ENCODE measurements at places on chromosomes 6 and 20. TPM values are rescaled to one million over a fixed set of nuclear protein-coding genes. Genes with fewer than 3 reads are reported as not detected.

Gene ECT2L
- total RNA-seq, result 1.5 TPM

- DNase-seq, result no peak
Measured at GRCh38 chr6:30510419-30511168, 21.3 kb downstream of the HLA-E start.

- DNase-seq, result no peak
Measured at GRCh38 chr6:163175301-163175700, 239.2 kb upstream of the QKI start.

Gene VGLL2
- total RNA-seq, result not detected

Gene DEF6
- total RNA-seq, result 4.9 TPM

DNA sequence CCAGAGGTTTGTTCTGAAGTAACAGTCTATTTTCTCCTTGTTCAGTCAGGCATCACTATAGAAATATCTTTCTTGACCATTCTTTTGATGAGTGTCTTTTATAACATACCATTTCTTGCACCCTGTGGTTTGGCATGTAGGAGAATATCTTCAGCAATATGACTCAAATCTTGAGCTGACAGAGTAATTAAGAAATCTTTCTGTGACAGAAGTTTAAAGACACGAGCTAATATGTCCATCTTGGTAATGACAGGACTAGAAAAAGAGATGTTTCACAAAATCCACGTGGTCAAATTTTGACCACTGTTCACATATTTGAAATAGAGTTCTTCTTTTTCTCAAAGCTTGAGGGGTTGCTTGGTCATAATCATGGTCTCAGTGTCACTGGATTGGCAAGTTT, 149.9 kb downstream of the MYB start:
- DNase-seq, result no peak

Gene CRISP2
- not detected for total RNA-seq

Gene AGPAT4
- total RNA-seq, result 17.1 TPM

GRCh38 chr6:37024656-37025337, 19.3 kb downstream of the FGD2 start:
- no peak for DNase-seq

- no peak for DNase-seq
Measured at GRCh38 chr6:44829836-44830235, 442.3 kb downstream of the CDC5L start.

GRCh38 chr6:85867595-85867994, 224.9 kb upstream of the SYNCRIP start:
- DNase-seq, result no peak

Gene EEF1A2
- not detected for total RNA-seq

Gene ZBTB2
- total RNA-seq, result 4.1 TPM

GRCh38 chr6:46293641-46294316, 123.0 kb upstream of the ENPP5 start:
- DNase-seq, result no peak

Gene TBX18
- 0.59 TPM for total RNA-seq

- DNase-seq, result no peak
Measured at GRCh38 chr6:106771822-106772221, 142.4 kb downstream of the QRSL1 start.

DNA sequence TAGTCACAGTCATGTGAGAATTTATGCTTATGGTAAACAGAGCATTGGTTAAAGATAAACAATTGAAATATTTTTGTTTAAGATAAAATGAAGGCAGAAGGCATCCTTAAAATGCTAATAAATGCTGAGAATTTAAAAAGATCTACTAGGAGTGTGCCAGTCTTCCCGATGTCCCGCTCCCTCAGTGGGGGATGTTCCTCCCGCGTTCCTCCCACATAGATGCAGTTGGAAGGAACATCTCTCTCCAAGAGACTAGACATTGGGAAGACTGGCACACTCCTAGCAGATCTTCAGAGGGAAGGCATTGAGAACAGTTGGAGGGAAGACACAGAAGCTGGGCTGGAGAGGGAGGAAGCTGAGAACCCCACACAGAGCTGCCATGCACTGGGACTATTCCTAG, 203.3 kb downstream of the EDN1 start:
- DNase-seq, result no peak

- no peak for DNase-seq
Measured at GRCh38 chr6:120816794-120817193, 517.5 kb downstream of the TBC1D32 start.

Gene SLC4A11
- total RNA-seq, result 0.76 TPM

DNA sequence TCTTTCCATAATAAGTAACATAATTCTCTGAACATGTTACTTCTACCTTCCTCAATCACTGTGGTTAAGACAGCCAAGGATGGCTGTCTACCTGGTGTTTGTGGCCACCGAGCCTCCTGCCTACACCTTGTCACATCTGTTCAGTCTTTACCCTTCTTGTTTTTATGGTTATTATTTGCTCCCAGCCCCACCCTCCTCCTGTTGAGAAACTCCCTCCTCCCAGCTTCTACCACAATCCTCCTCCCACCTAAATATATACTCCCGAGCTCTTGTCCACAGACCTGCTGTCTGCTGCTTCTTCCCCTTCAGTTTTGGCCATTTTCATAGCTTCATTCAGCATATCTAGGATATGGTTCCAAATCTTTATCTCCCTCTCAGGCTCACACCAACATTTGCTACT, 35.7 kb upstream of the GABRR1 start:
- DNase-seq, result no peak

DNA sequence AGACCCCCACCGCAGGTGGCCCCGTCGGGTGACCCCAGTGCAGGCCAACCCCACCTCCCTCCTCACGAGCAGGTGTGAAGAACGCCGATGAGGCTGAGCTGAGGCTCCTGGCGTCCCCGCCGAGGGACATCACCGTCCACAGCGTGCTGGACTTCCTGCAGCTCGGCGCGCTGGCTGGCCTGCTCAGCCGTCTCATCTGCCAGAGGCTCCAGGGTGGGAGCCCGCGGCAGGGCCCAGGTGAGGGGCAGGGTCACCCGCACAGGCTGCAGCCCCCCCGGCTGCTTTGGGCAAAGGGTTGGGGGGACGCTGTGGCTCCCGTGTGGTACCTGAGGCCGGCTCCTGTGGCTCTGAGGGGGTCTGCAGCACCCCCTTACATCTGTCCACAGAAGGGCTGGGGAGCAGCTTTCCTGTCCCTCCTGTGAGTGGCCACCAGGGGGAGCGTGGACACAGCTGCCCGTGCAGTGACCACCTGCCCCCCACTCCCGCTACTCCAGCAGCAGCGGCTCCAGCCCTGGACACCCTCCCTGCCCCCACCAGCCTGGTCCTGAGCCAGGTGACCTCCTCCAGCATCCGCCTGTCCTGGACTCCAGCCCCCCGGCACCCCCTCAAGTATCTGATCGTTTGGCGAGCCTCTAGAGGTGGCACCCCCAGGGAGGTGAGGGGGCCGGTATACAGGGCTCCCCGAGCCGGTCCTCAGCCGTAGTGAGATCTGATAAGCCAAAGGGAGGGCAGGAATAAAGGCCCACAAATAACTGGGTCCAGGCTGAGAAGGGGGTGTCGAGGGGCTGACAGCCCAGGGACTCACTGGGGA, 16.5 kb downstream of the COL20A1 start:
- no peak for DNase-seq

- no peak for DNase-seq
Measured at GRCh38 chr6:105941621-105942412, 144.3 kb upstream of the PRDM1 start.

Gene SLC2A10
- 9.4 TPM for total RNA-seq

GRCh38 chr6:130629640-130630039, 197.6 kb upstream of the SMLR1 start:
- no peak for DNase-seq

DNA sequence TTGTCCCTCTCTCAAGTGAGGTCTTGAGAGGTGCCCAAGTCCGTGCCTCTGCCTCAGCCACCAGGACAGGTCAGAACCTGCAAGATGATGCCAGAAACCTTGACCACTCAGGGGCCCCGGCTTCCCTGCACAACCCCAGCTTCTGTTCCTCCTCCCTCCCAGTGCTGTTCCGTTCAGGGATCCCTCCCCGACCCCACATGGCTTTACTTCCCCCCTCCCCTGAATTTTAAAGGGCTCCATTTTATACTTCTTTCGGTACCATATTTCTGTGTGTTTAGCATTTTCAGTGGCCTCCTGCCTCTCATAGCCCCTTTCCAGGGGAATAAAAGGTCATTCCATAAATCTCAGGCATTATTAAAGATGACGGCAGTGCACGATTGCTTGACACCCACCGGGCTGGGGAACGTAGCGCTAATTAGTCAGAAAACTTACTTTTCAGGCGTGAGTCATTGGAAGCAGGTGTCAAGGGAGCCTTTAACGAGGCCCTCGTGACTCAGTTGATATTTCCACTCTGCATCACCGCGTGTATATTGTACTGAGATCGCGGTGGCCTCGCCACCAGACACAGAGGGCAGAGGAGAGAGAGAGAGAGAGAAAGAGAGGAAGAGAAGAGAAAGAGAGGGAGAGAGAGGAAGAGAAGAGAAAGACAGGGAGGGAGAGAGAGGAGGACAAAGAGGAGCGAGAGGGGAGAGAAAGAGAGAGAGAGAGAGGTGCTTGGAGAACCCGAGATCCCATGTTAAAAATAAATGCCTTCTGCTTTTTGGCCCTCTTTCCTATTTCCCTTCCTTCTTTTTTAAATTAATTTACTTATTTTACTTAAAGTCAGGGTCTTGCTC, 21.3 kb downstream of the KCNG1 start:
- DNase-seq, result no peak

GRCh38 chr20:50484271-50484976, 25.8 kb upstream of the PTPN1 start:
- DNase-seq, result no peak

Gene ZSCAN31
- total RNA-seq, result 33.9 TPM

- peak; percentile 30 for DNase-seq
Measured at GRCh38 chr6:132491303-132491702, 21.6 kb downstream of the STX7 start.

- no peak for DNase-seq
Measured at GRCh38 chr6:84017709-84018452, 15.7 kb upstream of the MRAP2 start.

- DNase-seq, result no peak
Measured at GRCh38 chr6:136334465-136334846, 44.8 kb upstream of the BCLAF1 start.

Gene POLR3F
- total RNA-seq, result 1.8 TPM

Gene ADGRF5
- 32.3 TPM for total RNA-seq

DNA sequence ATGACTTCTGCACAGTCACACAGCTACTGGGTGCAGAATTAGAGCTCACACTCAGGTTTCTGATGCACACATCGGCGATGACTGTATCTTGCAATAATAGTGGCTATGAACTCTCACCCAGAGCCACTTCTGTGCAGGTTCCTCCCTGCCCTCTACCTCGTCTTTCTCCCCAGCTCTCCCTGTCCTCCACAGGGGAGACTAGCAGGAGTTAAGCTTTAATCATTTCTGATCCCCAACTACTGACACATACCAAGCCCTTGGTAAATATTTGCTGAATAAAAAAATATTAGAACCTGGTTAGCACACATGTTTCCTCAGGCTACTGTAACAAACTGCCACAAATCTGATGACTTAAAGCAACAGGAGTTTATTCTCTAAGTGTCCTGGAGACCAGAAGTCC, 222.7 kb upstream of the FOXA2 start:
- DNase-seq, result no peak

- DNase-seq, result no peak
Measured at GRCh38 chr6:168413856-168414255, 27.1 kb upstream of the SMOC2 start.

Gene CDH26
- 0.77 TPM for total RNA-seq

GRCh38 chr6:43295456-43295855, 2.6 kb upstream of the SLC22A7 start:
- no peak for DNase-seq

- peak; percentile 76 for DNase-seq
Measured at GRCh38 chr6:151014404-151015100, 149.1 kb downstream of the MTHFD1L start.

Gene TTI1
- total RNA-seq, result 33.2 TPM

DNA sequence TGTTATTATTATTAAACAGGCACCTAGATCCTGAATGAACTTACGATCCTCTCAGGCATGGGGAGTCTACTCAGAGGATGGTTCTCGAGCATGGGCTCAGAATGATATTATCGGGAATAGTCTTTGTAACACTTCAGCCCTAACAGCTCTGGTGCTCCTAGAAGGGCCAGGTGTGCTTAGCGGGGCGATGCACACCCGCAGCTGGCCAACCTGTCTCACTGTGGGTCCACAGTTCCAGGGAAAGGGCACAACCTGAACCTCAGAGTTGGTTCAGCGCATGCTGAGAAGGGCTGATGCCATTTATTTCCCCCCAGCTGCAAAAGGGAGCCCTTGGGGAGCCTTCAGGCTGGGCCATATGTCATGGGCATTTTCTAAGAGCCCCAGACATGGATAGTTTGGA, 26.2 kb downstream of the RRAGD start:
- no peak for DNase-seq

DNA sequence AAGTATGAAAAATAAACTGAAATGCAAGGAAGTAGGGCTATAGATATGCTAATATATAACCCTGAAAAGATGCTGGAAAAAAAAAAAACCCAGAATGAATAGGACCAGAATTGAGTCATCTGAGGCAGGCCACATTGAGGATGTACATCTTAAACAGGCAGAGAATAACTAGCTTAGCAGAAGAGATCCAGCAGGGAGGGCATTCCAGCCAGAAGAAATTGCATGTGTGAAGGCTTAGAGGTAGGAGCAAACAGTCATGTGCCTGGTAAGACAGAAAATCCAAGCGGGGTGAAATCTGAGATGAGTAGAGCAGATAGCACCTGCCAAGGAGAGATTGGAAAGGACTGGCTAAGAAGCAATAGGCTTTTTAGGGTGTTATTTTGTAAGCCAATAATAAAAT, 2.6 kb downstream of the COL19A1 start:
- DNase-seq, result no peak

Gene ZC3H12D
- 1.7 TPM for total RNA-seq

GRCh38 chr6:168560126-168560525, 119.1 kb downstream of the SMOC2 start:
- DNase-seq, result no peak

Gene TFAP2B
- not detected for total RNA-seq

Gene CHD6
- total RNA-seq, result 97.6 TPM

GRCh38 chr6:167227984-167228383, 63.1 kb upstream of the UNC93A start:
- no peak for DNase-seq

DNA sequence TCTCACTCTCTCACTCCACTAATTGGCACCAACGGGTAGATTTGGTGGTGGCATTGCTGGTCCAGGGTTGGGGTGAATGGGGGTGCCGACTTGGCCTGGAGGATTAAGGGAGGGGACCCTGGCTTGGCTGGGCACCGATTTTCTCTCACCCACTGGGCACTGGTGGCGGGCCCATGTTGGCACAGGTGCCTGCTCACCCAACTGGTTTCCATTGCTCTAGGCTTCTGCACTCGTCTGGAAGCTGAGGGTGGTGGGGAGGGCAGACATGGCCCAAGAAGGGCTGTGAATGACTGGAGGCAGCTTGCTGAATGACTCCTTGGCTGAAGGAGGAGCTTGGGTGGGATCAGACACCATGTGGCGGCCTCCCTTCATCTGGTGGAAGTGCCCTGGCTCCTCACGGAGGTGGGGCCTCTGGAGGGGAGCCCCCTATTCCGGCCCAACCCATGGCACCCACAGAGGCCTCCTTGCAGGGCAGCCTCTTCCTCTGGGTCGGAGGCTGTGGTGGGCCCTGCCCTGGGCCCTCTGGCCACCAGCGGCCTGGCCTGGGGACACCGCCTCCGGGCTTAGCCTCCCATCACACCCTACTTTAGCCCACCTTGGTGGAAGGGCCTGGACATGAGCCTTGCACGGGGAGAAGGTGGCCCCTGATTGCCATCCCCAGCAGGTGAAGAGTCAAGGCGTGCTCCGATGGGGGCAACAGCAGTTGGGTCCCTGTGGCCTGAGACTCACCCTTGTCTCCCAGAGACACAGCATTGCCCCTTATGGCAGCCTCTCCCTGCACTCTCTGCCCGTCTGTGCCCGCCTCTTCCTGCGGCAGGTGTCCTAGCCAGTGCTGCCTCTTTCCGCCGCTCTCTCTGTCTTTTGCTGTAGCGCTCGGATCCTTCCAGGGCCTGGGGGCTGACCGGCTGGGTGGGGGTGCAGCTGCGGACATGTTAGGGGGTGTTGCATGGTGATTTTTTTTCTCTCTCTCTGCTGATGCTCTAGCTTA, 11.2 kb downstream of the VEGFA start:
- no peak for DNase-seq

Data from uterus (tissue), 4 donors.